Kidney (tissue), 22 donors: ENCODE measurements at places on chromosomes 6 and 20. TPM values are rescaled to one million over a fixed set of nuclear protein-coding genes. Genes with fewer than 3 reads are reported as not detected.
A peak's percentile ranks its signal among the peaks of the same experiment; 100 is the strongest.

DNA sequence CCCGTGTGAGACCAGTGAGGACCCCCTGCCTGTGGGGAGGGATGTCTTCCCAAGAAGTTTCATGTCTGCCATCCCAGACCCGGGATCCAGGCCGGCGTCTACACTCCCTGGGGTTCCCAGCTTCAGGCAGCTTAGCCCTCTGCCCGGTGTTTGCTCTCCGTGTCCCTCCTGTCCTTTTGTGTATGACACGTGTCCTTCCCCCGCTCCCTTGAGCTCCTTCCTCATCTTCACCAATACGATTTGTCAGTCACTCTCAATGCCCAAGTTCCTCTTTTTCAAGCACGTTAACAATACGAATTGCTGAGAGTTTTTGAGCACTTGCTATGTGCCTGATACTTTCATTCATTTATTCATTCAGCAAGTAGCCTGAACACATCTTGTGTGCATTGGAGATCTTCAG lies 115.6 kb upstream of the PTPN1 start:
- no peaks in the 10 kb centered on the region for H3K27me3 ChIP-seq
- no peak overlapping the region for H3K4me3 ChIP-seq
- peaks cover 12% of the 10 kb centered on the region for H3K4me1 ChIP-seq
- DNase-seq = no peak

GRCh38 chr6:109073344-109074132 lies 21.1 kb downstream of the SESN1 start:
- H3K4me3 ChIP-seq = no peak overlapping the region
- DNase-seq = no peak
- no peak overlapping the region for H3K27ac ChIP-seq
- no peaks in the 10 kb centered on the region for H3K4me1 ChIP-seq

FAM50B gene
- total RNA-seq = 13.2 TPM

GPX5 gene
- not detected for total RNA-seq

DNA sequence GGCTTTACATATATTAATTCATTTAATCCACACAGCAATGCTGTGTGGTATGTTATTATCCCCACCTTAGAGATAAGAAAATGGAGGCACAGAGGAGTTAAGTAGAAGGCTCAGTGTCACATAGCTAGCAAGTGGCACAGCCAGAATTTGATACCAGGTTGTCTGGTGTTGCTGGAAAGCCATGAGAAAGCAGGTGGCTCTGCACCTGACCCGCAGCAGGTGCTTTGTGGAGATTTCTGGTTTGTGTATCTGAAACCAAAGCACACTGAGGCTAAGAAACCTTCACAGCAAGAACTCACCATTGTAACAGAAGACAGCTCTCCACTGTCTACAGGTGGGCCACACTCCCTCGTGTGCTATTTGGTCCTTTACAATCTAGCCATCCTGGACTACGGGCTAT lies 7.5 kb downstream of the ELMO2 start:
- H3K27ac ChIP-seq = no peak overlapping the region
- peaks cover 38% of the 10 kb centered on the region for H3K4me1 ChIP-seq
- no peak overlapping the region for H3K4me3 ChIP-seq
- peaks cover 3% of the 10 kb centered on the region for H3K36me3 ChIP-seq

DNA sequence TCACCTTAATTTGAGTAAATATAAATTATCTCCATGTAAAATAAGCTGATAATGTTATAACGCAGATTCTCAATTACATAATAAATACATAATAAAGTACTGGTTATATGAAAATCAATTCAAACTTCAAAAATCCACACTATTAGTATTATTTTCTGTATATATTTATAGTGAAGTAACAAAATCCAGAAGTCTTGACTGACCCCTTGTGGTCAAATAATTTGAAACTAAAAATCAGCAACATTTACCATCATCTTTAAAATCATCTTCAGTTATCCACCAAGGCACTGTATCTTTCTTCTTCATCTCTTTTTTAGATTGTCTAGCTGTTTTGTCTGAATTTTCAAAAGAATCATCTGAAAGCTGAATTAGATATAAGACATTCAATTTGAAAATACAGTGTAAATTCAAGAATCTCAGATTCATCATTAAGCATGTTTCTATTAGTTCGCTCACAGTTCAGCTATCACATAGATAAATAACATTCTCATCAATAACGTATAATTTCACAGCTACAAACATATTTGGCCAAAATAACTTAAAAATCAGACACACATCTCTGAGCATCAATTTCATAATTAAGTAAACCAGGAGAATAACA lies 6.5 kb downstream of the CEP162 start:
- no peak overlapping the region for H3K27ac ChIP-seq
- H3K27me3 ChIP-seq = no peaks in the 10 kb centered on the region
- H3K36me3 ChIP-seq = no peaks in the 10 kb centered on the region
- H3K4me3 ChIP-seq = no peak overlapping the region
- DNase-seq = peak; percentile 21
- H3K4me1 ChIP-seq = no peaks in the 10 kb centered on the region

HLA-DRB5 gene
- 2.8 TPM for total RNA-seq

TRIM40 gene
- not detected for total RNA-seq

TMC2 gene
- not detected for total RNA-seq

- H3K27ac ChIP-seq = no peak overlapping the region
- no peaks in the 10 kb centered on the region for H3K4me1 ChIP-seq
- H3K27me3 ChIP-seq = no peaks in the 10 kb centered on the region
- H3K36me3 ChIP-seq = no peaks in the 10 kb centered on the region
- DNase-seq = no peak
- H3K4me3 ChIP-seq = no peak overlapping the region
Measured at GRCh38 chr6:128067446-128068118, 166.7 kb upstream of the THEMIS start.

GRCh38 chr6:148867862-148868261 lies 121.0 kb downstream of the UST start:
- no peaks in the 10 kb centered on the region for H3K4me1 ChIP-seq
- no peak for DNase-seq
- no peaks in the 10 kb centered on the region for H3K36me3 ChIP-seq

BPIFA1 gene
- total RNA-seq = not detected

GRCh38 chr6:124961777-124962638 lies at the start of gene RNF217:
RNF217 (plus strand) TSS chr6:124962437; CDS start chr6:124962545, 108 bp downstream.
- H3K4me3 ChIP-seq = peak within 1 kb of the TSS; percentile 81
- H3K27ac ChIP-seq = peak within 1 kb of the TSS; percentile 71
- peak; percentile 81 for DNase-seq
- H3K4me1 ChIP-seq = no peaks in the 10 kb centered on the region
- no peaks in the 10 kb centered on the region for H3K27me3 ChIP-seq

DNA sequence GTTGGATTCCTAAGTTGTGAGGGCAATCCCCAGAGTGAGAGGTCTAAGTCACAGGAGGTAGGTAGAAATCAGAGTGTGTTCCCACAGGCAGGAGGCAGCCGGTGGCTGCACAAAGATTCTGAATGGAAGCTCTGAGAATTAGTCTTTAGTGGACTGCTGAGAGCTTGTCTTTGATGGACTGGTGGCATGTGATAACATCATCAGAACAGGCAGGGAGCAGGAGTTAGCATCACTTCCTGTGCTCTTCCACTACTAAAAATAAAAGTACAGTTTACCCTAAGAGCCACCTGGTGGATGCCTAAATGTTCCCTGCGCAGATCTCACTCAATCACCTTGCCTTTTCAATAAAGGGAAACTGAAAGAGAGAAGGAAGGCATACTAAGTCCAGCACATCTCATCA lies 294.6 kb upstream of the POU3F2 start:
- no peaks in the 10 kb centered on the region for H3K4me1 ChIP-seq
- no peak overlapping the region for H3K27ac ChIP-seq
- DNase-seq = no peak
- H3K27me3 ChIP-seq = no peaks in the 10 kb centered on the region

ZC3H12D gene
- total RNA-seq = 3.7 TPM

- no peak overlapping the region for H3K4me3 ChIP-seq
- H3K27me3 ChIP-seq = no peaks in the 10 kb centered on the region
- H3K36me3 ChIP-seq = no peaks in the 10 kb centered on the region
Measured at GRCh38 chr6:33628401-33628964, 7.4 kb downstream of the ITPR3 start.

PNPLA1 gene
- total RNA-seq = 0.19 TPM

- peaks cover 5% of the 10 kb centered on the region for H3K4me1 ChIP-seq
- DNase-seq = no peak
- no peaks in the 10 kb centered on the region for H3K36me3 ChIP-seq
- no peaks in the 10 kb centered on the region for H3K27me3 ChIP-seq
- no peak overlapping the region for H3K27ac ChIP-seq
Measured at GRCh38 chr20:63656451-63656850, 1.7 kb upstream of the RTEL1 start.
